ENCODE measurements at places on chromosomes 7 and 10.

GRCh38 chr7:111274857-111275256, 183.9 kb downstream of the LRRN3 start:
- no peak for DNase-seq

- DNase-seq, result no peak
These were observed 11.9 kb downstream of the RAB11FIP2 start for GRCh38 chr10:118034791-118035261.

DNA sequence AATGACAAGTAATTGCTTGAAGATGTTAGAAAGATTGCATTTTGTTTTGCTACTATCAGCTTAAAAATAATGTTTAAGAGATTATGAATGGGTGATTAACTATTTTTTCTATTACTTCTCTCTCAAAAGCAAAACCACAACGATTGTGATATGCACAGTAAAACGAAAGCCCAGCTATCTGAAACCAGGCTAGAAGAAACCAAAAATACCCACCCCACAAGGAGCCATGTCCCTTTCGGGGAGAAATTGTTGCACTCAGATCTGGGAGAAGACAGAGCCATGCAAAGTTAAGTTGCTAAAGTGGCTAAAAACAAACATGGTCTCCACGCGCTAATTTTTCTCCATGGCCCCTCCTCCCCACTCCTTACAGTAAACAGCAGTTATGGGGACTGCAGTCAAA, 173.6 kb downstream of the RPS24 start:
- no peak for DNase-seq

DNA sequence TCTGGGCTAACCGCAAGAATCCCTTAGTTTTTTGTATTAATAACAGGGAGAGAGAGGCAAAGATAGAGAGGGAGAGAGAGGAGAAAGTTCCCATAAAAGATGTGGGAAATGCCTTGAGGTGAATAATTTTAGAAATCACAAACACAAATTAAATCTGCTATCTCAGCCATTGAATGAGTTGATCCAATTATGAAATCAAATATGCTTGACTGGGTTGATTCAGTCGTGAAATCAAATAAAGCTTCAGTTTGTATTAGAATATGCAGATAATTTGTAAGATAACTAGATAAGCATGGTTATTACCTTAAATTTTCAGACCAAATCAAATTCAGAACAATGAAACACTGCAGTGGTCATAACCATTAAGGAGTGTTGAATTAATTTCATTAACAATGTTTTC, 68.9 kb downstream of the SEMA3A start:
- no peak for DNase-seq

- DNase-seq, result no peak
These were observed 73.9 kb upstream of the GDF10 start for GRCh38 chr10:47225928-47226645.

Measured in AG04450 (cell line).